ENCODE measurements at places on chromosomes 11 and 22. TPM values are rescaled to one million over a fixed set of nuclear protein-coding genes. Genes with fewer than 3 reads are reported as not detected.

DNA sequence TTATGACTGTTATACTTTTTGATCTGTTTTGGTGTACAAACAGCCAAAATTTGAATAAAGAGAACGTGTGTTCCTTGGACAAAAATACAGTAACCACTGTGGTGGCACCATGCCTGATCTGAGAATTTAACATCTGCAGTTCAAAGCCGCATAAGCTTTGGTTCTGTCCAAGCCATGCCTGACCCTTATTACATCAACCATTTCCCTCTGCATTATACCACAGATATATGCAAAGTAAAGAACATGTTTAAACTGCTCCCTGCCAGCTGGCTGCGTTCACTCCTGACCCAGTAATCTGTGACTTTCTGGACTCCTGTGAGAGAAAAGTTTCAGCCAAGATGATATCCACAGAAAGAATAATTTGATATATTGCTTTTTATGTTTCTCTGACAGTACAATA, 890.5 kb upstream of the ANO3 start:
- no peak overlapping the region for H3K27ac ChIP-seq
- no peaks in the 10 kb centered on the region for H3K4me1 ChIP-seq
- no peak for DNase-seq
- no peaks in the 10 kb centered on the region for H3K36me3 ChIP-seq
- H3K27me3 ChIP-seq, result no peaks in the 10 kb centered on the region
- no peak overlapping the region for H3K4me3 ChIP-seq

Gene SEC14L6
- total RNA-seq, result not detected

Gene MS4A12
- total RNA-seq, result not detected

DNA sequence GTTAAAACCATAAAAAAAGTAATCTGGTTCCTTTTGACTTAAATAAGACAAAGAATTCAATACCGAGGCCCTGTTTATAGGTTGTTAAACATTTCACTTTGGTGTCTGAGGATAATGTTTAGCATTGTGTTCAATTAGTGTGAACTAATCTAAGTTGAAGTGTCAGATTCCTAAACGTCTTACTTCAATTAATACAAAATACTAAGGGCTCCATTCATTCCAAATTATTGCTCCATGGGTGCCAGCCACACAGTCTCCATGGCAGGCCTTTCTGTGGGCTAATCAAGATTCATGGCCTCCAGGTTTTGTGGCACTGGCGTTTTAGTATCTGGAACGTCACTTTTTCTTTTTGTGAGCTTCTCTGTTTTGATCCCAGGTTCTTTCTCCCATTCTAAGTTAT, 89.4 kb downstream of the TMEM135 start:
- no peaks in the 10 kb centered on the region for H3K27me3 ChIP-seq
- H3K4me3 ChIP-seq, result no peak overlapping the region
- no peak overlapping the region for H3K27ac ChIP-seq
- no peak for DNase-seq
- no peaks in the 10 kb centered on the region for H3K4me1 ChIP-seq

DNA sequence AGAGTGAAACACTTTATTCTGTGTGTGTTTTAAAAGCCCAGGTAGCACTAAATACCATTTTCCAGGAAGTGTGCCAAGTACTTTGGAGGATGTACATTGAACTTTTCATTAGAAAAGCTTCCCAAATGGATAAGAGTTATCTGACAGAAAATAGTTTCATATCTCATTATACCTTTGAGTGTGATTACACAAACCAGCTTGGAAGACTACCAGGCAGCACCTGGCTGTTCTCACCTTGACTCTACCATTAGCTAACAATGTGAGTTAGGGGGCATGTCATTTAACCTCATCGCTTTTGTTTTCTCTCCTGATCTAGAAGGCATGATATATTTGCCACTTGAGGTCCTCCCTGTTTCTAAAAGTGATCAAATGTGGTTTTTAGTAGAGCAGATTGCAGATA, 50.2 kb downstream of the GRM5 start:
- no peaks in the 10 kb centered on the region for H3K27me3 ChIP-seq
- H3K4me3 ChIP-seq, result no peak overlapping the region
- no peaks in the 10 kb centered on the region for H3K36me3 ChIP-seq
- H3K27ac ChIP-seq, result no peak overlapping the region

Gene SCGB2A2
- total RNA-seq, result not detected

Gene KRTAP5-2
- not detected for total RNA-seq

Gene CLDN5
- total RNA-seq, result not detected

GRCh38 chr22:48688366-48688765, 1139.3 kb downstream of the BRD1 start:
- H3K36me3 ChIP-seq, result no peaks in the 10 kb centered on the region
- H3K27ac ChIP-seq, result no peak overlapping the region
- DNase-seq, result no peak
- no peaks in the 10 kb centered on the region for H3K27me3 ChIP-seq
- no peak overlapping the region for H3K4me3 ChIP-seq

Gene PATE2
- not detected for total RNA-seq

DNA sequence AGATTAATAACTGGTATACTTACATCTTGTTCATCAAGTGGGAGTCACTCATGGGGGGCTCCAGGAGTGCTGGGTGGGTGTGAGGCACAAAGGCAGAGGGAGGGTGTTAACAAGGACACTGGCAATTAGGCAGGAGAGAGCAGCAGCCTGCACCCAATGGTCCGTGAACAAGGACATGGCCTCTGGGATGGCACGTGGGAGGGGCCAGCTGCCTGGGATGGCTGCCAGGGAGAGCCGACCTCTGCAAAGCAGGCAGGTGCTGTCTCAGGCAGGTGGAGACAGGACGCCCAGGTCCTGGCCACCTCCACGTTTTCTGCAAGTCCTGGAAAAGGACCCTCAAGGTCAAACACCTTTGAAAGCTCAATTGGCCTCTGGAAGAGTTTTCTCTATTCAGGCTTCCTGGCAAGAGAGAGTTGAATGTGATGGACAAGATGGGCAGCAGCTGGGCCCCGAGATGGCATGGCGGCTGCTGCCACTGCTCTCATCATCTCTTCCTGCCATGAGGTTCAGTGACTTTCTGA, 257.1 kb downstream of the BUD13 start:
- no peak overlapping the region for H3K4me3 ChIP-seq
- H3K27ac ChIP-seq, result no peak overlapping the region
- no peaks in the 10 kb centered on the region for H3K36me3 ChIP-seq
- DNase-seq, result no peak
- no peaks in the 10 kb centered on the region for H3K4me1 ChIP-seq
- no peaks in the 10 kb centered on the region for H3K27me3 ChIP-seq

- no peaks in the 10 kb centered on the region for H3K4me1 ChIP-seq
- no peaks in the 10 kb centered on the region for H3K36me3 ChIP-seq
- no peak overlapping the region for H3K4me3 ChIP-seq
- H3K27ac ChIP-seq, result no peak overlapping the region
These were observed 109.8 kb downstream of the CCDC34 start for GRCh38 chr11:27253224-27253623.

Gene DLG2
- total RNA-seq, result 1.3 TPM

- peaks cover 16% of the 10 kb centered on the region for H3K36me3 ChIP-seq
- peaks cover 41% of the 10 kb centered on the region for H3K4me1 ChIP-seq
- no peaks in the 10 kb centered on the region for H3K27me3 ChIP-seq
- DNase-seq, result peak; percentile 40
- peak overlapping the region; percentile 98 for H3K27ac ChIP-seq
These were observed 1.2 kb downstream of the DDX17 start for GRCh38 chr22:38504731-38505540.

GRCh38 chr11:71562120-71562519, 3.2 kb upstream of the KRTAP5-10 start:
- H3K27ac ChIP-seq, result no peak overlapping the region
- H3K4me1 ChIP-seq, result no peaks in the 10 kb centered on the region
- peaks cover 5% of the 10 kb centered on the region for H3K27me3 ChIP-seq
- H3K4me3 ChIP-seq, result no peak overlapping the region
- DNase-seq, result no peak
- H3K36me3 ChIP-seq, result no peaks in the 10 kb centered on the region

DNA sequence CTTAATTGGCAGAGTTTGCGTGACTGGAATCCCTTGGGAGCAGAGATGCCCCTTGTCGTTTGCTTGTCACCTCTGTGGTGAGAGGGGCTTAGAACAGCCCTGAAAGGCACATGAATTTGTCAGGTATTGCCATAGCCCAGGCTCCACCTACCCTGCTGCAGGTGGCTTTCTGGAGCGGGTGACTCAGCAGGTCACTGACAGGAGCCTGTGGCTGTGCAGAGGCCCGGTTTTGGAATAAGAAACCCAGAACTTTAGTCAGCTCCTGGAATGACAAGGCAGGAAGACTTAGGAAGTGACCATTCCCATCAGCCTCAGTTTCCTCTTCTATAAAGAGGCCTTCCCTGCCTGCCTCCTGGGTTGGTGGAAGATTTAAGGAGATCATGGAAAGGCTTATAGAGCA, 539.7 kb downstream of the INSC start:
- peaks cover 8% of the 10 kb centered on the region for H3K4me1 ChIP-seq
- no peak overlapping the region for H3K4me3 ChIP-seq
- H3K36me3 ChIP-seq, result no peaks in the 10 kb centered on the region
- peaks cover 9% of the 10 kb centered on the region for H3K27me3 ChIP-seq
- H3K27ac ChIP-seq, result no peak overlapping the region

Gene SHANK3
- total RNA-seq, result 0.07 TPM

GRCh38 chr22:38079804-38080203, 4.2 kb downstream of the SLC16A8 start:
- no peak for DNase-seq
- peaks cover 15% of the 10 kb centered on the region for H3K4me1 ChIP-seq
- H3K4me3 ChIP-seq, result no peak overlapping the region

Gene CHRNA10
- 1.6 TPM for total RNA-seq

- H3K27ac ChIP-seq, result no peak overlapping the region
- no peak for DNase-seq
These were observed 9.5 kb downstream of the CACNA1I start for GRCh38 chr22:39580006-39580441.

DNA sequence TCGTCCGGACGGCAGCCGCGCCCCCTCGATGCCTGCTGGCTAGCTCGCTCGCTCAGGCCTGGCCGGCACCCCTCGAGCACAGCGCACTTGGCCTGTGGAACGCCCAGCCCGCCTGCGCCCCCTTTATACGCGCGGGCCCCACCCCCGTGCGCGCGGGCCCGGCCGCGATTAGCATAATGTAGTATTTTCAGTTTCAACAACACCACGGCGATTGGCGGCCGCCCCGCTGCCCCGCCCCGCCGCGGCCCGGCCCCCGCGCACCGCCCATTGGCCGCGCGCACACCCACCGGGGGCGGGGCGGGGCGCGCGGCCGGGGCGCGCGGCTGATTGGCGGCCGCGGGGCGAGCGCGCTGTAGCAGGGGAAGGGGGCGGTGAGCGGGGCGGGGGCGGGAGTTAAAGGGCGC, at the start of gene CDKN1C:
TSS of gene CDKN1C (minus strand) at position 98 of the 404 bp plus-strand sequence. CDS start 319 bp downstream, outside the sequence.
- H3K27me3 ChIP-seq, result no peaks in the 10 kb centered on the region
- H3K4me3 ChIP-seq, result peak within 1 kb of the TSS; percentile 69
- H3K4me1 ChIP-seq, result peaks cover 13% of the 10 kb centered on the region
- peak within 1 kb of the TSS; percentile 24 for H3K27ac ChIP-seq
- peak; percentile 79 for DNase-seq
- no peaks in the 10 kb centered on the region for H3K36me3 ChIP-seq

DNA sequence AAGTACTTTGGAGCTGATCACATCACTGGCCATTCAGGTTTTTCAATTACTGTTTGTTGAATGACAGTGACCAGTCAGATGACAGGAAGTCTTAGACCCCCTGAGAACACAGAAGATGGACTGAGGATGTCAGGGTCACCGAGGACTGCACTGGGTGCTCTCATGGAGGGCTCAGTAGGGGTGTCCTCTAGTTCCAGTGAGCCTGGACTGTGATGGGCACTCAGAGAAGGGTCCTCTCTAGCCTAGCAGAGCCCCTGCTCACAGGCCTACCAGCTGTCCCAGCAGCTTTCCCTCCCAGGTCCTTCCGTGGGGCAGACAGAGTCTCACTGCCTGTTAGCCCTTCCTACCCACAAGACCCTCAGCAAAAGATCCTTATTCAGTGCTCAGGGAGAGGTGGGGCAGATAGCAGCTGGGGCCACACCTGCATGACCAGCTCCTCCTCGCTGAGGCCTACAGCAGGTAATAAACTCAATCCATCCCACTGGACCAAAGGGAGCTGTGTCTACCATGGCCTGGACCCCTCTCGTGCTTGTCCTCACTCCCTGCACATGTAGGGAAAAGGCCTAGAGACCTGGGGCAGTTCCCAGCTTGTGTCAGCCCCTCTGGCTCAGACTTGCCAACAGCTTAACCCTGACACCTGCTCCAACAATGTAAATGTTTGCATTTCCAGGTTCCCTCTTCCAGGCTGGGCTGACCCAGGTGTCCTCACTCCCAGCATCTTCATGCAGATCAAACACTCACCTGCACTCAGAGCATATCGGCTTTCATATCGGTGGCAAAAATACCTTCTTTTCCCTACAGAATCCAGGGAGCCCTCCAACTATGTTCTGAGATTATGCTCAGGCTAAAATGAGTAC, 25.2 kb upstream of the VPREB1 start:
- no peak for DNase-seq
- H3K27ac ChIP-seq, result no peak overlapping the region
- no peaks in the 10 kb centered on the region for H3K4me1 ChIP-seq
- no peak overlapping the region for H3K4me3 ChIP-seq
- H3K36me3 ChIP-seq, result no peaks in the 10 kb centered on the region
- no peaks in the 10 kb centered on the region for H3K27me3 ChIP-seq

DNA sequence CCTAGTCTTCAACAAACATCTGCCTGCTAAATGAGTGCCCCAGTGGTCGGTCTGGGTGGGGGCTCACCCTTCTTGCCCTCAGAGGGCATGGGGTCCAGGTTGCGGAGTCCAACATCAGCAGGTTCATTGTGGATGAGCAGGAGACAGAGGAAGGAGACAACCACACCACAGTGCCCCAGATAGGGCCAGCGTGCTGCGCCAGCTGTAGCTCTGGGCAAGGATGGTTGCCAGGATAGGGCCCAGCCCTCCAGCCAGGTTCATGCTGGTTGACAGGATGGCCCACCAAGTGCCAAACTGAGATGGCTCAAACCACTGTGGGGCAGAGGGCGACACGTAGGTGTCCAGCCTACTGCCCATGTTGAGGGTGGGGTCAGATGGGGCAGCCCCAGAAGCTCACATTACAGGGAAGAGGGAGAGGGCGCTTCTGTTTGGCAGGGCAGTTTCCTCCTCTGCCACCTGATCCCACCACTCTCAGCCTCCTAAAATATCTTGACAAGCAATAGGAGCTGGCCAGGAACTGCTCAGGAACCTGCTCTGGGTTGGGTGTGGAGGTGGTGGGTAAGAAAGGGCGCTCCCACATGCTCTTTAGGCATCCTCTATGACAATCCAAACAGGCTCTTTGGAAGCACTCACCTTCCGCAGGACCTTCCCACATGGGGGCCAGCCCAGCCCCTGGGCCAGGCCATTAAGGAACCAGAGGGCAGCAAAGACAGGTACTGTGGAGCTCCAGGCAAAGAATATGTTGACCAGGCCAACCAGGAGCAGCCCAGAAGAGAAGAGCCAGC, 2.9 kb downstream of the SLC37A4 start:
- H3K36me3 ChIP-seq, result peaks cover 21% of the 10 kb centered on the region
- H3K4me3 ChIP-seq, result no peak overlapping the region
- peaks cover 28% of the 10 kb centered on the region for H3K4me1 ChIP-seq
- DNase-seq, result no peak

Gene DDTL
- total RNA-seq, result not detected

GRCh38 chr11:121534131-121535093, 81.6 kb upstream of the SORL1-AS1 start:
- no peak overlapping the region for H3K4me3 ChIP-seq
- no peaks in the 10 kb centered on the region for H3K27me3 ChIP-seq
- H3K36me3 ChIP-seq, result peaks cover 37% of the 10 kb centered on the region
- H3K4me1 ChIP-seq, result peaks cover 4% of the 10 kb centered on the region
- DNase-seq, result no peak

Gene OR4A16
- not detected for total RNA-seq

Gene CBX7
- 26.4 TPM for total RNA-seq

Gene ELP4
- total RNA-seq, result 23.2 TPM
